ENCODE measurements at places on chromosomes 11 and 22.

- DNase-seq, result peak; percentile 8
Measured at GRCh38 chr11:62497132-62497801, 49.3 kb downstream of the AHNAK start.

- no peak for DNase-seq
Measured at GRCh38 chr22:30372915-30373314, 14.3 kb downstream of the RNF215 start.

GRCh38 chr11:102269927-102270326, 47.4 kb upstream of the BIRC3 start:
- no peak for DNase-seq

DNA sequence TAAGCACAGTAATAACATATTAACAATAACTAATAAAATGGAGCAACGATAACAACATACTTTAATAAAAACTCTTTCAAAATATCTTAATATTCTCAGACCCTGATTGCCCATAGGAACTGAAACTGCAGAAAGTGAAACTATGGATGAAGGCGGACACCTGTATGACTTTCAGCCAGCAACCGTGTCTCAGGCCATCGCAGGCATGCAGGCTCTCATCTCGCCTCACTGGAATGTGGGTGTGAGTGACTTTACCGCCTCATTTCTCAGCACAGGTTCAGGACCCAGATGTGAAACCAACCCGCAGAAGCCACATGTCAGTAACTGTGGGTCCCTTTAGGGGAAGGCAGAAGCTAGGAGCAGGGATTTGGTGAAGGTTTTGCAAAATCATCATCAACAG, 539.1 kb downstream of the FAM181B start:
- no peak for DNase-seq

- no peak for DNase-seq
Measured at GRCh38 chr22:37570661-37570976, 9.3 kb downstream of the LGALS2 start.

DNA sequence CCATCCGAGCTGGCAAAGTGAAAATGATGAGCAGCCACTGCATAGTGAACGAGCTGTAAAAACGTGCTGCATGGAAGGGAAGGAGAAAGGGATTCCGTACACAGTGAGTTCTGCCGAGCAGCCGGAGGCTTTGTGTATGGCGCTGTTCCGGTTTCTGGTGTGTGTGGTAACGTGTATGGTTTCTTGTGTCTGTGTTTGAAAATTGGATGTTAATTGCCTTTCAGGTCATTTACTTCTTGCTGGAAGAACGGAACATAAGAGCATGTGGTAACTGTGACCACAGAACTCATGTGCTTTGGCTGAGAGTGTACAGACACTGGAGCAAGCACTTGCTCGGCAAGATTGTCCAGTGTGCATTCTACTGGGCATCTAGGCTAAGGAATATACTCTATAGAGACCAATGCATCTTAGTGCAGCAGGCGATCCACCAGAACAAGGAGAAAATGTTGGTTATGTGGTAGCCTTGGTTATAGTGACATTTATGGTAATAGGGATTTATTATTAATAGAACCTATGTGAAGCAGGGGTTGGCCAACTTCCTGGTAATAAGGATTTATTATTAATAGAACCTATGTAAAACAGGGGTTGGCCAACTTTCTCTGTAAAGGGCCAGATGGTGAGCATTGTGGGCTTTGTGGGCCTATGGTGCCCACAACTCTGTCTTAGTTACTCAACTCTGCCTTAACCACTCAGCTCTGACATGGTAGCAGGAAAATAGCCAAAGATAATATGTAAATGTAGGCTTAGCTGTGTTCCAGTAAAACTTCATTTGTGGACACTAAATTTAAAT, 49.2 kb downstream of the GRAMD1B start:
- DNase-seq, result no peak

- no peak for DNase-seq
Measured at GRCh38 chr11:59849129-59849528, 3.8 kb upstream of the CBLIF start.

GRCh38 chr11:89147229-89147628, 30.4 kb upstream of the TYR start:
- no peak for DNase-seq

DNA sequence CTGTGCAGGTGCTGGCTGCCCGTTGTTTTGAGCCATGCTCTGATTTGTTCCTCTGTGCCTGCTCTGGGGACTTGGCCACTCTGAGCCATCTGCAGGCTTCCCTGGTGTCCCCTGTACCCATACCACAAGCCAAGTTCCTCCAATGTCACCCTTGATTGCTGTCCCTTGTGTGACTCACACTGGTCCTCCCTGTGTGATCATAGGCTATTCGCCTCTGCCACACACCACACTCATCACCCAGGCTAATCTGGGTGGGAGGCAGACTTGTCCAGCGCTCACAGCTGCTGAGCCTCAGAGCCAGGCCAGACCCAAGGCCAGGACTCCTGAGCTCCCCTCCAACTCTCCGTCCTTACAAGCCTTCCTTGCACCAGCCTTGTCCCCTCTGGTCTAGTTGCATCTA, 31.7 kb downstream of the IGF2 start:
- no peak for DNase-seq

GRCh38 chr11:34976496-34977088, 60.2 kb downstream of the PDHX start:
- no peak for DNase-seq

DNA sequence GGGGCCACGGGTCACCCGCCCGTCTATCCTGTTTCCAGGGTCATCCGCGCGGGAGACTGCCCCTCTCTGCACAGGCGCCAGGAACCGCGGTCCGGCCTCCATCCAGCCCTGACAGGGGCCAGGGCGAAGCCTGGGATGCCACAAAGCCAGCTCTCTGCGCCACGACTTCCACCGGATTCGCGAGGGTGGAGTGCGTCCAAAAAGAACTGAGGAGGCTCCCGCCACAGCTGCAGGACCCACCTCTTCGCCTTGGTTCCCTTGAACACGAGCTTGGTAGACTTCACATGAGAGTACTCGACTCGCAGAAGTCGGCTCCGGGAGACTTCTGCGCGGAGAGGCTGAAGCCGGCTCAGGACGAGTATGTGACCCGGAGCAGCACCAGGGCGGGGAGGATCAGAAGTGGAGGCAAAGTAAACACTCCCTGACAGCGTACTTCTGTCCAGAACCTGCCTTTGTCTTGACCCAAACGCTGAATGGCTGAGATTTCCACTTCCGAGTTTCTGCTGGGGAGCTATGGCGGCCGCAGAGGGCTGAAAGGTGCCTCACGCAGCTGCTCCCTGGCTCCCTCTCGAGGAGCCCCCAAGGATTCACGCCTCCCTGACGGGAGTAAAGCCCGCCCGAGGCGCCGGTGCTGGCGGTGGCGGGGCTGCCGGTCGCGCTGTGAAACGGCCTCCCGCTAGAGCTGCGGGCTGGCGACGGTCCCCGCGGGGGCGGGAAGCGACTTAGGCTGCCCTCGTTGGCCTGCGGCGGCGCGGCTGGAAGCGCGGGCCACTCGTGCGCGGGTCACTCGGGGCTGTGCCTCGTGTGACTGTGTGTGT, 4566.7 kb upstream of the OR11H1 start:
- DNase-seq, result no peak

- no peak for DNase-seq
Measured at GRCh38 chr11:119687373-119688046, 41.5 kb downstream of the NECTIN1 start.

GRCh38 chr11:32659672-32660071, 76.0 kb downstream of the EIF3M start:
- DNase-seq, result no peak

DNA sequence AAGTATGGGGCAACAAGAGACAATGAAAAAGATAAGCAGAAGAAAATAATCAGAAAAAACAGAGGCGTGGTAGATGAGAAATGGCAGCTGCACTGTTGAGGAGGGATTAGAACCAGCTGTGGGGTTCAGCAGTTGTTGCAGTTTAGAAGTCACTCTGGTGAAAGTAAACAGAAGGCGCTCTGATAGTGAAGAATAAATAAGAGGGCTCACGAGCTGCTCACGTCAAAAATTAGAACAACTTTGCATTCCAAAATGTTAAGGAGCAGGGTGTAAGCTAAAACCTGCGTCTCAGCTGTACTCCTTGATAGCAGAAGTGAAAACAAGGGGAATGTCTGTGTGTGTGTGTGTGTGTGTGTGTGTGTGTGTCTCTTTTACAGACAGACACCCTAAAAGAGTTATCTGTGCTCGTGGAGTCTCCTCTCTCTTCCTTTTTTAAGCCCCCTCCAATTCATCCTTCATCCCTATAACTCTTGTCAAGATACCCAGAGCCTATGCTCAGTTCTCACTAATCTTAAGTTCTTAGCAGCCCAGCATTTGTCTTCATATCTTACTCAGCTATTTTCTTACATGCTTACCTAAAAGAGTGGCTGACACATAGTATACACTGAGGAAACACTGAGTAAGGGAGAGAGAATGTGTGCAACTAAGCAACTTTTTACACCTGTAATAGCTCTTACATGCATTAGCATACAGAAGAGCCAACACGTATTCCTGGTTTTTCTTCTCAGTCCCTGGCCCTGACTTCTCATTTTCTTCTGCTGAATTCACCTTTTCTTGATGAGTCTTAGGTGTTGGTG, 8.9 kb downstream of the TTC17 start:
- no peak for DNase-seq

GRCh38 chr22:50506611-50507420, 686 bp downstream of the LMF2 start:
- no peak for DNase-seq

DNA sequence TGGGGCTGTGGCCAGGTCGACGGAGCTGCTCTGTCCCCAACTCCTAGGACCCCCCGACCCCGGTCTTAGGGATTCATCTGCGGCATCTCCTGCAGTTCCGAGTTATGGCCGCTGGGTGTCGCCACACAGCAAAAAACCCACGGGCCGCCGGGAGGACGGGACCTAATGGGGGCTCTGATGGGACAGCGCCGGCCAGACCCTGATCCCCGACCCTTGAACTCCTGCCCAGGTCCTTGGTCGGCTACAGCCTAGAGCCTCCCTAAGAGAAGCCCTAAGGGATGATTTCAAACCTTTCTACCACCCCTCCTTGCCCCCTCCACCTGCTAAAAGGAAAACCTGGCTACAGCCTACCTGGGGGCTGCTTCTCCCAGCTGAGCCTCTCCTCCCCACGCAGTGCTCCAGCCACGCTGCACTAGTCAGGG, 30.8 kb upstream of the LRRC10B start:
- peak; percentile 27 for DNase-seq

DNA sequence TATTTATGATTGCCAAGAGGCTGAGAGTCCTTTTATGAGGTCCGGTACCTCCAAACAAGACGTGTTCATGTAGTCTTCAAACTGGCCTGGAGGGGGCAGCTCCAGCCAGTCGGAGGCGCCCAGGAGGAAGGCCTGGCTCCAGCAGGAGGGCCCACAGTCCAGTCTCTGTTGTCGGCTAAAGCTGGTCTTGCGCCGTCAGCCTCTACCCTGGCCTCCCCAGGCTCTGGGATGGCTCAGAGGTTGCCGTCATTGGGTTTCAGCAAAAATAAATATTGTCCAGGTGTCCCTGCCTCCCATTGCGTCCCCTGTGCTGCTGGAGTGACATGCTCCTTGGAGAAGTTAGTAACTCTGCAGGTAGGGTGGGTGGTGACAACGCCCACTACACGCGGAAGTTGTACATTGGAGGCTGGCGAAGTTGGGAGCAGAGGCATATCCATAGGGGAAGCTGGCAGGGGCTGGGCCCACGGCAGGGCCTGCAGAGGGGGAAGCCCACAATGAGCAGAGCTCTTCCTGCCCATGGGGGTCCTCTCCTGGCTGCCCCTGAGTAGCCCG, 1.0 kb upstream of the SLC25A1 start:
- peak; percentile 68 for DNase-seq

DNA sequence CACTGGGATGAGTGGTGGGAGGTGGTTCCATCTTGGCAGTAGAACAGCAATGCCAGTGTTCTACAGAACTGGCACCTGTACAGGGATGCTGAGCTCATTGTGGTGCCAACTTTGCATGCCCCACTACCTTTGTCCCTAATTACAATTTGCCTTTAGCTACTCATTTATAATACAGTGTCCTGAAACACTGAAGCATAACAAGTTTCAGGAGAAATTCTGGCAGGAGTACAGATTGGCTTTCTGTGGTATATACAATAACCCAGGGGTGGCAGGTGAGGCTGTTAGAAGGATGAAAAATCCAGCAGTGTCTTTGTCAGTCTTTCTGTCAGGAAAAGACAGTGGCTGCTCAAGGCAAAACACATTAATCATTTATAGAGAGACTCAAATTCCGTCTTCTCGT, 240.3 kb downstream of the FAM76B start:
- DNase-seq, result no peak

GRCh38 chr22:47966316-47966715, 1203.9 kb downstream of the TBC1D22A start:
- DNase-seq, result no peak

DNA sequence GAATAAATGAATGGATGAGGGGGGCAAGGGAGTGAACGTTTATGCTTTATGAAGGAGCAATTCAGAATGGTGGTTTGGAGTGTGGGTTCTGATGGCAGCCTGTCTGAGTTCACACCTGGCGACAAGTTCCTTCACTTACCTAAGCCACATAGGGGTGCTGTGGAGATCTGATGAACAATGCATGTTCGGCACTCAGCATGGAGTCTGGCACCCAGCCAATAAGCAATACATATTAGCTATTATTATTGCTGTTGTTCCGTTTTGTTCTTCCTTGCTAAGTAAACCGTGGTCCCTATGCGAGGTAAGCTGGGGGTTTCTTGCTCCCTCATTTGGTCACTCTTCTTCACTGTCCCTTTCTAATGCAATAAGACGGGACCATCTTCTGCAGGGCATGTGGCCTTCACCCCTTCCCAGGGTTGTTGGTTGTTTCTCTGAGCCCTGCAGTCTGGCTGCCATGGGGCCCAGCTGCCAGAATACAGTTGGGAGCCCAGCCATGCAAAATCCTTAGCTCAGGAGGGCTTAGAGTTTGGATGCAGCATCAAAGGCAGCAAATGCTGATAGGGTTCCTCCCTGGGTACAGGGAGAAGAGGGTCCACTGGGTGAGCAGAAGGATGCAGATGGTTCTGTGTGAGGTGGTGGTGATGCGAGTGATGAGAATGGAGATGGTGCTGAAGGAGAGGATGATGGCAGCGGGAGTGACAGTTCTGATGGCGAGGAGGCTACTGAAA, 6.4 kb upstream of the PKNOX2 start:
- DNase-seq, result no peak

DNA sequence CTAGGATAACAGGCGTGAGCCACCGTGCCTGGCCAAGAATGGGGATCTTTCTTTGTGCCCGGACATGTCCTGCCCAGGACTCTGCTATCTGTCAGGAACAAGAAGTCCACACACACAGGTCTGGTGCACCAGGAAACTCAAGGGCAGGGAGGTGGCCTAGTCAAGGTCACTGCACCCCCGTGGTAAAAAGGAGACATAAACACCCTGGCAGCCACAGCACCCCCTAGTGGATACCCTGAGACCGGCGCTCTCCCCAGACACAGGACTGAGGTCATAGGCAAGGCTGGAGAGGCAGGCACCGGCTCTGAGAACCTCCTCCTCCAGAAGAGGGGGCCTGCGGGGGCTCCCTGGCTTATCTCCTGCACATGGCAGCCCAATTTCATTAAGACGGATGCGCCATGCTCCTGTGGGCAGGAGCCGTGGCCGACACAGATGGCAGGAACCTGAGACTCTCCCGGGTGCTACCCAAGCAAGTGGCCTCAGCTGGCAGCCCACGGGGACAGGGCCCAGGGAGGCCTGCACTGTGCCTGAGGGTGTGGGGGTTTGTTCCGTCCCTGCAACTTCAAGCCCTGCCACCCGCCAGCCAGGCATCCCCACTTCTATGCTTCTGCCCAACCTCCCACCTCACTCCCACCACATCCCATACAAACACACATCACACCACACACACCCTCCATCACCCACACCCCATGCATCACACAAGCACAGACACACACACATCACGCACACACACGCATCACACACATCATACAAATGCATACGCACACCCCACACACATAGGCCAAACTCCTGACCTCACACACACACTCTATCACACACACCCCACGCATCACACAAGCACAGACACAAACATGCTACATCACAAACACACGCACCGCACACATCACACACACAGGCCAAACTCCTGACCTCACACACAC, 19.6 kb downstream of the MACROD1 start:
- DNase-seq, result no peak

Data from NCI-H774 (cell line).